ENCODE measurements at places on chromosomes 16 and 17.

DNA sequence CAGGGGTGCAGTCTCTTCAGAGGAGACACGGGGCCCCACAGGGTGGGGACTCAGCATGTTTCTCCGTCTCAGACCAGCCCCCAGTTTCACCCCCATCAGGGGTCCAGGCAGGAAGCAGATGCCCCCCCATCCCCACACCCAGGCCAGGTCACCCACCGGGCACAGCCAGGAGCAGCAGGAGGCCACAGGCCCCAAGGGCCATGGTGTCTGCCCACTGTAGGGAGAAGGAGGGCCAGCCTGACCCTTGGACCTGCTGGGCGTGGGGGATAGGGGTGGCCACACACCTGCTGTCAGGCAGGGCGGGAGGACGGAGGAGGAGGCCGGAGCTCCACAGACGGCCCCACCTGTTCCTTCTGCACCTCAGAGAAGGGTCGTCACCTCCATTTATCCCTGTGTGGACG is at the start of gene TPSG1:
Gene TPSG1 (minus strand): TSS at position 218 of the 401 bp plus-strand sequence. CDS start 16 bp downstream, at position 202.
- no peak for DNase-seq

DNA sequence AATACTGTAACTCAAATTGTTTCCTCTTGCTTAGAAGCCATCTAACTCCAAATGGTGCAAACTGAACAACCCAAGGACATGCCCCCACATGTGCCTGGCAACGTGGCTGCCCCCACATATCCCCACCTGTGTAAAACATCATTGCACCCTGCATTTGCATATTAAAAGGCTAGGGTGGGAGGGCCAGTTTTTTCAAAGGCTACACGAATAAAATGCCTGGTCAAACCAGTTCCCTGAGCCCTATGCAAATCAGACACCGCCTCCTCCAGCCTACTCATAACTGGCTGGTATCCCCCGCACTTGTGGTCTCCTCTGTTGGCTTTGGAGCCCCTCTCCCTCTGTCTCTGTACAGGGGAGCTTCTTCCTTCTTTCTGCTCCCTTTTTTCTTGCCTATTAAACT is 26.7 kb downstream of the C16orf54 start:
- no peak for DNase-seq

DNA sequence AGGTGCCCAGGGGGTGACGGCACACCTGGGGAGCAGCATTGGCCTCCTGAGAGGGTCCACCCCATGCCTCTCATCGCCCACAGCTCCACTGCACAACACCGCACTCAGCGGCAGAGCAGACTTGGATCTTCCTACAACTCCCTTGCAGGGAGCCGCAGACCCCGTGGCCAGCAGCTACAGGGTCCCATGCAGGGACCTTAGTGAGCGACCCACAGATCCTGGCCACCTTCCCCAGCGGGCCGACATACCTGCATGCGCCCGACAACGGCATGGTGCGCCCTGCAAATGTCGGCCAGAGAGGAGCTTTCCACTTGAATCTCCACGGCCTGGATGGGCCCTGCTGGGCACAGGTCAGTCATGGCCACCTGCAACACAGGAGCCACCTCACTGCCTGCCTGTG is 8.4 kb downstream of the FAAP100 start:
- no peak for DNase-seq

GRCh38 chr16:87778476-87778829 is 12.7 kb upstream of the KLHDC4 start:
- DNase-seq, result no peak

- no peak for DNase-seq
These were observed 41.4 kb upstream of the ANKFY1 start for GRCh38 chr17:4305224-4305623.

DNA sequence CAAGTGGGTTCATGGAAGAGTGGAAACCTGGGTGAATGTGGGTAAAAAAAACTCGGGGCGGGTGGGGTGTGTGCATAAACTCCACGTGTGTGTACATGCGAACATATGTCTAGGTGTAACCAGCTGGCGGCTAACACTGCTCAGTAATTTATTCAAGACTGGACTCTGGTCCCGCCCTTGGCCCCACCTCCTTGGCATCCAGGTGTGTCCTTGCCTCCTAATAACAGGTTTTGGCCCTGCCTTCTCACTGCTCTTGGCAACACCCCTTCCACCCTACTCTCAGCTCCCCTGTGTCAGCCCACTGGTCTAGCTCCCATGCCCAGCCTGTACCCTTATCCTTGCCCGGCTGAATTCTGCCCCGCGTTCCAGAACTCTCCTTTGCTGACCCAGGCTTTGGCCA is 8.3 kb downstream of the FLII start:
- DNase-seq, result no peak

GRCh38 chr16:48680881-48681280 is 70.9 kb upstream of the N4BP1 start:
- DNase-seq, result no peak

DNA sequence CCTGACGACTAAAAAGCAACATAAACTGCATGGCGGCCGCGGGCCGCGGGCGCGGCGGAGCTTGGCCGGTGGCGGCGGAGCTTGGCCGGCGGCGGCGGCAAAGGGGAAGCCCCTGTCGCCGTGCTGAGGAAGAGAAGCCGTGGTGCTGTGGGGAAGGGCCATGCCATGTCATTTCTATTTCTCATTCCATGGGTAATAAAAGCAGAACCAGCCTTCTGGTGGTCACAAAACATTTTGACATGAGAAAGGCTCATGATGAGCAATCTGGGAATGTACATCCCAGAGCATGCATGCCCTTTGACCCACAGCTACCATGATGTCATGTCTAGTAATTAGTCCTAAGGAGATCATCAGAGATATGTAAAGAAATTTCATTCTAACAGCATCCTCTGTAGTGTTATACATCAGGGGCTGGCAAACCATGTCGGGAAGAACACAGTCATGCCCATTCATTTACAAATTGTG is 23.9 kb upstream of the HEATR6 start:
- DNase-seq, result no peak

- no peak for DNase-seq
These were observed 37.8 kb downstream of the CYB5D2 start for GRCh38 chr17:4180791-4181190.

GRCh38 chr16:56767024-56767423 is 37.1 kb downstream of the NUP93 start:
- no peak for DNase-seq

- no peak for DNase-seq
These were observed 11.0 kb downstream of the ABHD15 start for GRCh38 chr17:29555840-29556239.

DNA sequence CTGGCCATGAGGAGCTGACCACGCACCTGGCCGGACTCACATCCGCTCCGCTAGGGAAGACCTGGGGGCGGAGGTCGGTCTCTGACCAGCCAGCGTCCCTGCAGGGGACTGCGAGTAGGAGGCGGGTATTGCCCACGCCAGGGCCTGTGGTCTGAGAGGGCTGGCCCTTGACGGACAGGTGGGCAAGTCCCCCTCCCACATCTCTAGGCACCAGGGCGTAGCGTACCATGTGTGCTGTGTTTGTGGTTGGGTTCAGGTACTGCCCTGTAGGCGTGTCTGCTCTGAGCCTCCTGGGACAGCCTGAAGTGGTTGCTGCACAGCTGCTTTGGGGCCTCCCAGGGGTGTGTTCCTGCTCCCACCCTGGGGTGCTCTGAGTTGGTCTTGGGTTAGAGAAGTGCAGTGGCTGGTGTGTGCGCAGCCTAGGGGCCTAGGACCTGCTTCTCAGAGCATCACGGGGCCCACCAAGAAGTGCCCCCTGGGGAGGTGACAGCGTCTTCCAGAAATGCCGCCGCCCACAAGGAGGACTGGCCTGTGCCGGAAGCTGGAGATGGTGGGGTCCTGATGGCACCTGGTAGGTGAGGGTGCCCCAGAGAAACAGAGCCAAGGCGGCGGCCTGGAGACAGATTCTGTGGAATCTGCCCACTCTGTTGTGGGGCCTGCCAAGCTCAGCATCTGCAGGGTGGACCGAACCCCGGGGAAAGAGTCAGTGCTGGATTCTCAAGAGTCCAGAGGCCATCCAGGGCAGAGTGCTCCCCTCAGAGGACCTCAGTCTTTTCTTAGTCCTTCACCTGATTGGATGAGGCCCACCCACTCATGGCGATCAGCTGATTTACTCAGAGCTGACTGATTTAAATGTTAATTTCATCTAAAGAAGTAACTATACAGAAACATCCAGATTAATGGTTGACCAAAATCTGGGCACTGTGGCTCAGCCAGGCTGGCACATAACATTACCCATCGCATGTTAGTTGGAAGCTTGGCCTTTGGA is 48.3 kb downstream of the WDR45B start:
- DNase-seq, result no peak

DNA sequence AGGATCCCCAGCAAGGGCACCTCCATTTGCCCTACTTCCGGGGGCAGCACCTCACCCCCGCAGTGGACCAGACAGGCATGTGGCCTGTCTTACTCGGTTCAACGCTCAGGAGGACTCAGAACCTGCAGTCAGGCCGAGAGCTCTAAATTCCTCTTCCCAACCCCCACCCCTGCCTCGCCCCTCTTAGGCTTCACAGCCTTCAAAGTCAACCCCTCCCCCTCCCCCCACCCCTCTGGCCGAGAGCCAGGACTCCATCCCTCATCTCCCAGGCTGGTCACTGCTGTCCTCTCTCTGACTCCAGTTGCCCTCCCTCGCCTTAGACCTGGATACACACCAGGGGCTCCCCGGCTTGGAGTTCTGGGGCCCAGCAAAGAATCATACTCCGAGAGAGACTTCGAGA is 8.1 kb upstream of the HS3ST6 start:
- DNase-seq, result no peak

GRCh38 chr17:45291171-45291805 is 25.5 kb downstream of the MAP3K14 start:
- DNase-seq, result no peak

DNA sequence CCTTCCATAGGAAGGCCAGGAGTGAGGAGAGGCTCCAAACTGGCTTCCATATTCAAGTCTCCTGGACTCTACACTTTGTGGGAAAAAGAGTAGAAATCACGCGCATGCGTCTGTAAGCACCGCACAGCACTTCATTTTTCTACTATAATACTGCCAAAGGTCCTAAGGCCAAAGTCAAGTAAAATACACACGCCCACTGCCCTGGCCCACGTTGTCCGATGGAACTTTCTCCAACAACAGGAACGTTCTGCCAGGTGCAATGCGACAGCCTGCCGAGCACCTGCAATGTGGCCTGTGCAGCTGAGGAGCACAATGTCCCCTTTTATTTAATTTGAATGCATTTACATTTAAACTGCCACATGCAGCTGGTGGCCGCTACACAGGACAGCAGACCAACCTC is 23.5 kb downstream of the DNASE1 start:
- DNase-seq, result no peak

GRCh38 chr16:31397701-31398100 is 4.6 kb downstream of the ITGAD start:
- no peak for DNase-seq

- DNase-seq, result no peak
These were observed 19.9 kb downstream of the IGFBP4 start for GRCh38 chr17:40463122-40463550.

DNA sequence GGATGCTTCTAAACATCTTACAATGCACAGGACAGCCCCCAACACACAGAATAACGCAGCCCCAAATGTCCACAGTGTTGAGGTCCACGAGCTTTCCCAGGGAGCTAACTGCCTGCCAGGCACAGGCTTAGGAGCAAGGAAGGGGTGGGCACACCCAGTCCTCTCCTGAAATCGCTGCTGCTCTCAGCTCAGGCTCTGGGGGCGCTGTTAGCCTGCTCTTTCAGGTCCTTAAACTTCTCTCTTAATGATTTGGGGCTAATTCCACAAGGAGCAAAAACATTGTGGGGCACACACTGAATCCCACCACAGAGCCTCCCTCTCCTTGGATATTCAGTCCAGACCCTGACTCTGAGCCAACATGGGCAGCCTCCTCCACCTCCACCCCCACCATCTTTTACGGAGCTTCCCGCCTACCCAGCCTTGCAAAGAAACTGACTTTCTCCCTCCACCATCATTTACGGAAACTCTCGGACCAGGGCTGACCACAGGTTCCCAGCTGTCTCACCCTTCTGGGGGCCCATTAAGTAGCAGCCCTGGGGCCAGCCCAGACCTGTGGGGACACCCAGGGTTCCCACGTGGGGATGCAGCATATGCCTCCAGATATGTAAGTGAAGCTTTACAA is 1.1 kb downstream of the CD300H start:
- DNase-seq, result no peak

GRCh38 chr17:34237458-34237857 is 17.6 kb upstream of the CCL2 start:
- no peak for DNase-seq

GRCh38 chr17:60160829-60161501 is 11.2 kb downstream of the CA4 start:
- DNase-seq, result no peak

DNA sequence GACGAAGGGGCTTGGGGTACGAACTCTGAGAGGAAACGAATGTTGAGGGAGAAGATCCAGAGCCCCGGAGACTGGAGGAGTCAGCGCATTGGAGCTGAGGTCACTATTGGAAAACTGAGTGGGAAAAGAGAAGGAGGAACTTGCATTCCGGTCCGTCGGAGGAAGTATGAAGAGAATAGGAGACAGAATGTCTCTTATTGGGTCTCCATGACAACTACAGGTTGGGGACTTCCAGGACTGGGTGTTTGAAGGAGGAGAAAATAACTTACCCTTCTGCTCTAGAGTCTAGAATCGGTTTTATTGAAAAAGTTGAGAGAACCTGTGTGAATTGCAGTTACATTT is 537 bp downstream of the GOSR1 start:
- no peak for DNase-seq

- no peak for DNase-seq
These were observed 144.2 kb upstream of the CORO6 start for GRCh38 chr17:29766796-29767327.

- DNase-seq, result no peak
These were observed 112.5 kb downstream of the MSI2 start for GRCh38 chr17:57368637-57369336.

DNA sequence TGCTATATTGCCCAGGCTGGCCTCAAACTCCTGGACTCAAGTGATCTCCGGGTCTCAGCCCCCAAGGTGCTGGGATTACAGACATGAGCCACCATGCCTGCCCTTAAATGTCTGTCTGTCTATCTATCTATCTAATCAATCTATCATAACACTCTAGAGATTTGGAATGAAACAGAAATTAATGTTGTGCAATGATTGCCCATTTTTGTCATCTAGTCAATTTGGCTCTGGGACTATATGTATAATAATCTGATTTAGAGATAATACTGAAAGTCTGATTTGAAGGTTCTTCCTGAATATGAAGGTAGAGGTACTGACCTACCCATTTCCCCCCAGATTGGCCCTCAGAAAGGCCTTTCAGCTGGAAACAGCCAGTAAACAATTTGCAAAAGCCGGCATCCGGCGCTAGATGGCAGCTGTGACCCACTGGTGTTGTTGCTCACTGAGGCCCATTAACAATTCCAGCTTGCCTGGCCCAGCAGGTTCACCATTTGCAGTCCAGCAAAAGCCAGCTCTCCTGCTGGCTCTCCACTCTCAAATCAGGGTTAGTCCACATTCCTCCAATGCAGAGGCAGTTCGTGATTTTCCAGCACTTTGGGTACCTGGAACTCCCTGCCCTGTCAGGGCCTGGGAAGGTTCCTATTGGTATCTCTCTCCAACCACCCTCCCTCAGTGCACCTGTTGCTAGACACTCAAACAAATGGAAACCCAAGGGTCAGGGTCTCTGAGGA is 22.9 kb upstream of the C16orf87 start:
- peak; percentile 40 for DNase-seq

Measured in NK-92 treated with Interleukin-12 subunit alpha and Interleukin-12 subunit beta, amount 100 ng/mL, for 24 hours (cell line).